ENCODE measurements at places on chromosomes 1 and 21.

GRCh38 chr1:172321451-172321850 is 99.0 kb upstream of the C1orf105 start:
- no peak for DNase-seq

DNA sequence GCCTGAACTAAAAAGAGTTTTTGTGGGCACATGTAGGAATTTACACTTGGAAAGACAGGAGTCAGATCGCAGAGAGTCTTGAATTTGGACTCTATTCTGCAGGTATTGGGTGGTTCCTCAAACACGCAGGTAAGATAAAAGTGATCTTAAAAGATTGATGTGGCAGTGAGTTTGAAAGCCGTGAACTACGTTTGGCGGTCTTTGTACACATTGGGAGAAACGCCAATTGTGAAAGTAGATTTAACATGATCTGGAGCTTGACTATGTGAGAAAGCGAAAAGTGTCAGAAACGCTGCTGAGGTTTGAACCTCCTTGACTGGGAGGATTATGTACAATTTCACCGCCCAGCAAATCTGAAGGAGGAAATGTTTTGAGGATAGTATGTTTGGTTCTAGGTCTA is 1.5 kb upstream of the PPP2R5A start:
- DNase-seq, result no peak

GRCh38 chr1:36560177-36560576 is 77.5 kb upstream of the CSF3R start:
- no peak for DNase-seq

DNA sequence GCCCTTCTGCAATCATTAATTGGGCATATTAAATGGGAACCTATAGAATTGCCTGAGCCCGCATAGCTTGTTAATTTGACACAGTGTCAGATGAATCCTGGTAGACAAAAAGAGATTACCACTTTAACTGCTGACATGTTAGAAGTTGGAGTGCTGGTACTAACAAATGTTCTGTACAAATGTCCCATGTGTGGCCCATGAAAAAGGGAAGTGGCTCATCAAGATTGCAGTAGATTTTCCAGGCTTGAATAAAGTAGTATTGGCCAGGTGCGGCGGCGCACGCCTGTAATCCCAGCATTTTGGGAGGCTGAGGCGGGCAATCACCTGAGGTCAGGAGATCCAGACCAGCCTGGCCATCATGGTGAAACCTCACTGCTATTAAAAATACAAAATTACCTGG is 45.6 kb downstream of the GNPAT start:
- DNase-seq, result no peak

DNA sequence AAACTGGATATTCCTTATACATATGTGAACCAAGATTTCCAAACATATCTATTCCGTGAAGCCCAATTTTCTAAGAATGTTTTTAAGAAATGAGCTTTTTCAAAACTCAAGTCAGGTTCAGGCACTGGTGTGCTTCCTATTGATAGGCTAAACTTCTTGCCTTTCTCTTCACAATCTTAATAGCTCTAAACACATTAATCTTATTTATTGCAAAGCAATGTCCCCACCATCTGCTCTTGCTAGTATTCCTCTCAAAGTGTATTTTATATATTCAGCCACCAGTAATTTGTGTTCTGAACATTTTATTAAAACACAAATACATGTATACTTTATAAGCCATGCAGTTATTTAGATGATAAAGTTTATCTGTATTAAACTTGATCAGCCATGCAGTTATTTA is 11.5 kb downstream of the ZNF281 start:
- DNase-seq, result no peak
